Vagina (tissue), 2 donors: ENCODE measurements at places on chromosomes 12 and 14. TPM values are rescaled to one million over a fixed set of nuclear protein-coding genes. Genes with fewer than 3 reads are reported as not detected.

GRCh38 chr12:103269946-103270345 is 225.8 kb downstream of the C12orf42 start:
- no peaks in the 10 kb centered on the region for H3K27me3 ChIP-seq
- no peak overlapping the region for H3K4me3 ChIP-seq
- H3K27ac ChIP-seq: no peak overlapping the region
- no peaks in the 10 kb centered on the region for H3K4me1 ChIP-seq

DNA sequence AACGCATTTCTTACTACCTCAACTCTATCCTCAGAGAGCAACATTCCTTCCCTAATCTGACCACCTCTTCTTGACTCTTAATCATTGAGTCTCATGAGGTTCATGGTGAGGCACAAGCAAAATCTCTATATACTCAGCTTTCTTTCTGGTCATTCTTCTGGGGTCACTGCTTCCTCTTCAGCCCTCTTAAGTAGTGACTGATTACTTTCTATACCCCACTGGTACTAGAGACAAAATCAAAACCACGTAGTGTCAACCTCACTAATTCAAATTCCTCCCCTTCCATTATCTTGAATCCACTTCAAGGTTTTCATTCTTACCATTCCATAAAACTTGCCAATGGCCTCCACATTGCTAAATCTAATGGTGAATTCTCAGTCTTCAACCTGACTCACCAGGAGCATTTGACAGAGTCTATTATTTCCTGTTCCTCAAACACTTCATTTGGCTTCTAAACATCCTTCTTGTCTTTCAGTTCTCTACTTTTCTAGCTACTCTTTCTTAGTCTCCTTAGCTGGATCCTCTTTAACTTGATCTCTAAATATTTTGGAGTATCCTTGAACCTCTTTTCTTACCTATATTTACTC is 6.8 kb downstream of the WDHD1 start:
- H3K36me3 ChIP-seq: no peaks in the 10 kb centered on the region
- H3K4me3 ChIP-seq: no peak overlapping the region
- no peaks in the 10 kb centered on the region for H3K4me1 ChIP-seq
- no peaks in the 10 kb centered on the region for H3K27me3 ChIP-seq

GRCh38 chr12:63068857-63069442 is 82.1 kb downstream of the AVPR1A start:
- no peaks in the 10 kb centered on the region for H3K27me3 ChIP-seq
- H3K4me1 ChIP-seq: no peaks in the 10 kb centered on the region
- DNase-seq: no peak
- no peaks in the 10 kb centered on the region for H3K36me3 ChIP-seq

DNA sequence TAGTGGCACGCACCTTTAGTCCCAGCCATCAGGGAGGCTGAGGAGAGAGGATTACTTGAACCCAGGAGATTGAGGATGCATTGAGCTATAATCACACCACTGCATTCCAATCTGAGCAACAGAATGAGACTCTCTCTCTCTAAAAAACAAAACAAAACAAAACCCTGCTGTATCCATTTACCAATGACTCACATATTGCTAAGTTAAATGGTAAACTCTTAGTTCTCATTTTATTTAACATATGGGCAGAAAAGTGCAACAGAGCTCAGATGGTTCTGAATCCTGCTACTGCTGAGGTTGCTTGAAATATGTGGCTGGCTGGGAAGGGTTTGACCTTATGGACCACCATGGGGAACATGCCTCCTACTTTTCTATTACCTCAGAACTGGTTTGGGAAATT is 33.7 kb upstream of the CCNT1 start:
- no peaks in the 10 kb centered on the region for H3K27me3 ChIP-seq
- no peak overlapping the region for H3K4me3 ChIP-seq
- no peaks in the 10 kb centered on the region for H3K36me3 ChIP-seq
- H3K4me1 ChIP-seq: no peaks in the 10 kb centered on the region
- DNase-seq: no peak

DNA sequence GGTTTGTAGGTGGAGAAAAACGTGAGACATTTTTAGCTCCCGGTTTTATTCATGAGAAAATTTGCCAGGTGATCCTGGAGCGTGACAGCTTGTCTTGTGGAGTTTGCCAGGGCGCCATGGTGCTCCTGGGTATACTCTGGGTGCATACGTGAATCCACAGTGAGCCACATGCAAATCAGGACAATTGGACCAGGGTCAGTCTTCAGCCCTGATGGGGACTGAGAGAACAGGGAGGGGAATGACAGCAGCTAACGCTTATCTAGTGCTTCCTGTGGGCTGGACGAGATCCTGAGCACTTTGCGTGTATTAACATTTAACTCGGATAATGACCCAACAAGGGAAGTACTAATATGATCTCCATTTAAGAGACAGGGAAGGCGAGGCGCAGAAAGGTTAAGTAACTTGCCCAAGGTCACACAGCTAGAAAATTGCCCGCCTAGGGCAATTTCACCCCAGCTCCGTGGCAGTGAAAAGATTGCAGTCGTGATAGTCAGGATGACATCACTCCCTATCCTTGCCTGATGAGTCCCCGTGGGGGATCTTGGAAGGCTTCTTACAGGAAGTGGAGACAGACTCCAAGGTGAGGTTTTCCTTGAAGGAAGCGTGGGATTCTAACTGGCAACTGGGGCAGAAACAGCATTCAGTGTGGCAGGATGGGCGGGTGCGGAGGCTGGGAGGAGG is 118.4 kb upstream of the NCOR2 start:
- no peaks in the 10 kb centered on the region for H3K36me3 ChIP-seq
- H3K27ac ChIP-seq: peak overlapping the region; percentile 69
- peak overlapping the region; percentile 19 for H3K4me3 ChIP-seq

GRCh38 chr14:97978341-97978740 is 1181.2 kb downstream of the VRK1 start:
- H3K27ac ChIP-seq: peak overlapping the region; percentile 75
- H3K27me3 ChIP-seq: no peaks in the 10 kb centered on the region
- H3K4me3 ChIP-seq: peak overlapping the region; percentile 41
- no peak for DNase-seq

DNA sequence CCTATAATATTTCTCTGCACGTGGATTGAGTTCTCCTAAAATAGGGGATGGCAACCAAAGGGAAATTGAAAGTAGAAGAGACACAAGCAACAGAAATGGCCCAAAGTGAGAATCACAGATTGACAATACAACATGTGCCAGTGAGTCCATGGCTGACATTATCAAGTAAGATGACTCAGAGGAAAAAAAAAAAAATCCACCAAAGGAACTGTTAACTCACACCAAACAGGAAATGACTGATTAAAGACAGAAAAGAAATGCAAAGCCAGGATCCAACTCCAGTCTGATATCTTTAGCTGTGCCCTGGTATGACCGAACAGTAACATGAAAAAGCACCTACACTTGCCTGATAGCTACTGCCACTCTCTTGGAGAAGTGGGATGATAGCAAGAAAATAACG is 485.0 kb downstream of the PRKD1 start:
- no peaks in the 10 kb centered on the region for H3K27me3 ChIP-seq
- no peak overlapping the region for H3K4me3 ChIP-seq
- H3K27ac ChIP-seq: no peak overlapping the region
- H3K36me3 ChIP-seq: no peaks in the 10 kb centered on the region
- DNase-seq: no peak

- no peaks in the 10 kb centered on the region for H3K4me1 ChIP-seq
- H3K4me3 ChIP-seq: no peak overlapping the region
- H3K27ac ChIP-seq: no peak overlapping the region
- no peak for DNase-seq
Measured at GRCh38 chr14:39827901-39828655, 395.8 kb upstream of the FBXO33 start.

Gene PXMP2
- 15.0 TPM for total RNA-seq

Gene PLCZ1
- total RNA-seq: not detected
